ENCODE measurements at places on chromosomes 11 and 22.
A peak's percentile ranks its signal among the peaks of the same experiment; 100 is the strongest.

- DNase-seq: peak; percentile 28
Measured at GRCh38 chr22:30307041-30307574, 17.8 kb upstream of the CASTOR1 start.

DNA sequence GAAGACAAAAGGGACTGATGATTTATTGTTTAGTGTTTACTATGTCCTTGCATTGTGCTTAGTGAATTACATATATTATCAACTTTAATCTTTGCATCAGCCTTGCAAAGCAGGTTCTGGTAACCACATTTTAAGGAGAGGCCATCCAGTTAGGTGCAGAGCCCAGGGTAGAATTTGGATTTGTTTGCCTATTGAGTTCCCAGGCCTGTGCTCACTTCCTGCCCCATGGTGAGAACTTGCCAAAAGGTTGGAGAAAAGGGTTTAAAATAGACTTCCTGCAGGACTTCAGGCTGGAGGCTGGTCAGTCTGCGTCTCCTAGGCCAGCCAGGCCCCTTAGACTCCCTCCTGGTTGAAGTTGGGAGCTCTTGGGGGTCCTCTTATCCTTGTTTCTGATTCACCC, 72.1 kb downstream of the ATXN10 start:
- no peak for DNase-seq

- DNase-seq: no peak
Measured at GRCh38 chr11:18567081-18567480, 21.5 kb downstream of the UEVLD start.

- DNase-seq: no peak
Measured at GRCh38 chr11:134862587-134863195, 450.6 kb upstream of the B3GAT1 start.

- DNase-seq: no peak
Measured at GRCh38 chr11:69010964-69011623, 2.0 kb downstream of the MRGPRF start.

GRCh38 chr11:47917599-47918369, 62.6 kb upstream of the PTPRJ start:
- no peak for DNase-seq

DNA sequence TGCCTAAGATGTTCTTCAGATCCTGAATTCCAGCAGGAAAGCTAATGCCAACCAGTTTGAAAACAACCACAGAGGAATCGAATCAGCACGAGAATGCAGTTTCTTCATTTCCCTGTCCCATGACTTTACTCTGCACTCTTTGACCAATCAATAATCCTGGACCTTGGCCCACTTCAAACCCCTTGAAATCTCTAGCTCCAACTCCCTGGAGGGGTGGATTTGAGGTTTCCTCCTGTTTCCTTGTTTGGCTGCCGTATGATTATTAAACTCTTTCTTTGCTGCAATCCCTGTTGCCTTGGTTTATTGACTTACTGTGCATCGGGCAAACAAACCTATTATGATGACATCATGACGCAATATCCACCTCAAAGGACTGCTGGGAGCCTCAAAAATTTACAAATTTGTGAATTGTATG, 109.3 kb downstream of the FBXO7 start:
- DNase-seq: no peak
